ENCODE measurements at places on chromosomes 6 and 20. TPM values are rescaled to one million over a fixed set of nuclear protein-coding genes. Genes with fewer than 3 reads are reported as not detected.
A peak's percentile ranks its signal among the peaks of the same experiment; 100 is the strongest.

PRL gene
- polyA plus RNA-seq: not detected

REM1 gene
- 0.46 TPM for polyA plus RNA-seq

CST5 gene
- not detected for polyA plus RNA-seq

ARMH2 gene
- polyA plus RNA-seq: 0.10 TPM

GRCh38 chr6:130743175-130743574 lies 84.0 kb upstream of the SMLR1 start:
- H3K4me1 ChIP-seq: no peaks in the 10 kb centered on the region
- no peaks in the 10 kb centered on the region for H3K36me3 ChIP-seq
- H3K27ac ChIP-seq: no peak overlapping the region

DNA sequence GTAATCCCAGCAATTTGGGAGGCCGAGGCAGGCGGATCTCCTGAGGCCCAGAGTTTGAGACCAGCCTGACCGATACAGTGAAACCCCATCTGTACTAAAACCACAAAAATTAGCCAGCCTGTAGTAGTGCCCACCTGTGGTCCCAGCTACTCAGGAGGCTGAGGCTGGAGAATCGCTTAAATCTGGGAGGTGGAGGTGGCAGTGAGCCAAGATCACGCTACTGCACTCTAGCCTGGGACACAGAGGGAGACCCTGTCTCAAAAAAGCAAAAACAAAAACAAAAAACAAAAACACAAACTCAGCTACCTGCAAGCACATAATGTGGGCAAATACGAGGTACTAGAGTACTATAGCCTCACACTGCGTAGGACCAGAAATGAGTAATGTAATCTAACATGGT lies 3.7 kb upstream of the SPATA2 start:
- peak; percentile 33 for DNase-seq
- no peaks in the 10 kb centered on the region for H3K36me3 ChIP-seq
- no peak overlapping the region for H3K4me3 ChIP-seq
- no peak overlapping the region for H3K27ac ChIP-seq
- no peaks in the 10 kb centered on the region for H3K27me3 ChIP-seq

DNA sequence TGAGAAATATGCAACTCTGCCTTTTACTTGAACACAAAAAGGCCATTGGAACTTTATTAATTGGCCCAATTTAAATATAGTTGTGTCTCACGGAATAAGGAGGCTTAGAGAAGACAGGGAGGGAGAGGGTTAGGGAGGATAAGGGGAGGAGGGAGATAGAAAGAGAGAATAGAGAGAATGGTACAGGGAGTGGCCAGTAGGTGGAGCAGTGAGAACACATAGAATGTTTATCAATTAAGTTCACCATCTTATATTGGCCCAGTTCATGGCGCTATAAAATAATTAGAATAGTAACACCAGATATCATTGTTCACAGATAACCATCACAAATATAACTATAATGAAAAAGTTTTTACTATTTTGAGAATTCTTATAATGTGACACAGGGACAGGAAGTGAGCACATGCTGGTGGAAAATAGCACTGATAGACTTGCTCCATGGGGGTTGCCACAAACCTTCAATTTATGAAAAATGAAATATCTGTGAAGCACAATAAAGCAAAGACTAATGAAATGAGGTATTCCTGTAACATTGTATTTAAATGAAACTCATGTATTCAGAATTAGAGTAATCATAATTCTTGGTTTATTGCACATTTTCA lies 374.1 kb upstream of the MANEA start:
- no peak for DNase-seq
- H3K27me3 ChIP-seq: no peaks in the 10 kb centered on the region
- H3K36me3 ChIP-seq: no peaks in the 10 kb centered on the region
- no peaks in the 10 kb centered on the region for H3K4me1 ChIP-seq

- no peak overlapping the region for H3K27ac ChIP-seq
- H3K4me1 ChIP-seq: no peaks in the 10 kb centered on the region
- H3K27me3 ChIP-seq: no peaks in the 10 kb centered on the region
- no peak for DNase-seq
- H3K36me3 ChIP-seq: no peaks in the 10 kb centered on the region
Observed at GRCh38 chr6:37399131-37399530, 33.9 kb upstream of the CMTR1 start.

DNA sequence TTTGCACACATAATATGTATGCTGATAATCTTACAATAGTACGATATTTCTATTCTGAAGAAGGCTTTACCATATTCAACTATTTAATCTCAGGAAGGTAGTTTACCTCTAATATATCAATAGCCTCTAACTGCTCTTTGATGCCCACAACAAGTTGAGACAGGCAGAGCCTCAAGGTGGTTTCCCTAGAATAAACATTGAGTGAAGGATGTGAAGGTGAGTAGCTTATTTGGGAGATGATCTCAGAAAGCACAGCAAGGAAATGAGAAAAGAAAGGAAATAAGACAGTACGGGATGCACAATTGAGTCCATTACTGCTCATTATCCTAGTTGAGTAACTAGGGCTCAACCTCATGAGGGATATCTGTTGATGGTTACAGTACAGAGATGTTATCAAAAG lies 638.4 kb downstream of the MAFB start:
- H3K4me3 ChIP-seq: no peak overlapping the region
- no peaks in the 10 kb centered on the region for H3K36me3 ChIP-seq
- H3K27me3 ChIP-seq: no peaks in the 10 kb centered on the region
- no peaks in the 10 kb centered on the region for H3K4me1 ChIP-seq

- peak overlapping the region; percentile 87 for H3K27ac ChIP-seq
- H3K4me3 ChIP-seq: peak overlapping the region; percentile 79
- H3K4me1 ChIP-seq: peaks cover 56% of the 10 kb centered on the region
- peaks cover 7% of the 10 kb centered on the region for H3K36me3 ChIP-seq
- peaks cover 3% of the 10 kb centered on the region for H3K27me3 ChIP-seq
- DNase-seq: no peak
Observed at GRCh38 chr20:49483696-49484123, 1.2 kb upstream of the KCNB1 start.

GRCh38 chr6:10351791-10352190 lies 63.1 kb downstream of the TFAP2A start:
- no peaks in the 10 kb centered on the region for H3K27me3 ChIP-seq
- H3K27ac ChIP-seq: no peak overlapping the region
- no peak overlapping the region for H3K4me3 ChIP-seq
- H3K4me1 ChIP-seq: no peaks in the 10 kb centered on the region

- DNase-seq: peak; percentile 83
- H3K4me1 ChIP-seq: peaks cover 53% of the 10 kb centered on the region
- H3K27me3 ChIP-seq: no peaks in the 10 kb centered on the region
- H3K4me3 ChIP-seq: peak overlapping the region; percentile 87
- no peaks in the 10 kb centered on the region for H3K36me3 ChIP-seq
Observed at GRCh38 chr6:137218473-137218916, 690 bp downstream of the IFNGR1 start.

GRCh38 chr6:70860920-70861319 lies 95.9 kb downstream of the B3GAT2 start:
- H3K36me3 ChIP-seq: no peaks in the 10 kb centered on the region
- H3K4me3 ChIP-seq: no peak overlapping the region
- H3K4me1 ChIP-seq: no peaks in the 10 kb centered on the region
- no peak for DNase-seq

DNA sequence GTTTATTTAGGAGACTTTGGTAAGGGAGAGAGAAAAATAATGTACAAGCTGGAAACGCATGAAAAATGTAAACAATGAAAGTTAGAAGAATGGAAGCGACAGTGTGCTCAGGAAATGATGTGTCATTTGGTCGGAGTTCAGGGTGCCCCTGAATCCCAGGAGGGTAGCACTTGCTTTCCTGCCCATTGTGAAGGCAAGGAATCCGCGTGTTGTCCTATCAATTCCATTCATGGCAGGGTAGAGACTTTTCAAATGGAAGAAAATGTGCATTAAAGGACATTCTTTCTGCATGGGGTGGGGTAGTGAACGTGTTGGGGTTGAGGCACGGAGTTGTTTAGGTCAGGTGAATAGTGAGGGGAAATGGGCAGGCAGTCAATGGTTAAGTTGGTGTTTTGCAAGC lies 33.7 kb downstream of the GCNT2 start:
- H3K36me3 ChIP-seq: no peaks in the 10 kb centered on the region
- DNase-seq: no peak
- peaks cover 40% of the 10 kb centered on the region for H3K4me1 ChIP-seq
- H3K4me3 ChIP-seq: no peak overlapping the region

DNA sequence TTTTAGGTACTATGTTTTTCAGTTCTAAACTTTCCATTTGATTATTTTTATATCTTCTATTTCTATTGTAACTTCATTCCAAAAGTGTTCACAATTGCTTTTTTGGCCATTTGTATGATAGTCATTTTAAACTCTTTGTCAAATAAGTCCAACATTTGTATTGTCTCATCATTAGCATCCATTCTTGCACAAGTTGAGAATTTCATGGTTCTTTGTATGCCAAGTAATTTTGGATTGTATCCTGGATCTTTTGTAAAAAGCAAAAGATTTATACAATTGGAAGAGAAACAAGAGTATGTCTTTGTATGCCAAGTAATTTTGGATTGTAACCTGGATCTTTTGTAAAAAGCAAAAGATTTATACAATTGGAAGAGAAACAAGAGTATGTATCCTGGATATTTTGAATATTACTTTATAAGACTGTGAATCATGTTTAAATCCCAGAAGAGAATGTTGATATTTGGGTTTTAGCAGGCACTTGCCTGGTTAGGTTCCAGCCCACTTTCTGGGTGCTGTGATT lies 36.9 kb upstream of the NT5E start:
- no peaks in the 10 kb centered on the region for H3K36me3 ChIP-seq
- no peaks in the 10 kb centered on the region for H3K27me3 ChIP-seq
- no peak for DNase-seq
- H3K4me1 ChIP-seq: no peaks in the 10 kb centered on the region

GRCh38 chr6:152975204-152975915 lies 7.5 kb downstream of the FBXO5 start:
- no peak overlapping the region for H3K27ac ChIP-seq
- H3K27me3 ChIP-seq: no peaks in the 10 kb centered on the region
- H3K4me3 ChIP-seq: no peak overlapping the region
- no peaks in the 10 kb centered on the region for H3K4me1 ChIP-seq
- no peak for DNase-seq
- peaks cover 4% of the 10 kb centered on the region for H3K36me3 ChIP-seq

Data from sigmoid colon (tissue), 7 donors.